ENCODE measurements at places on chromosomes 16 and 17.

DNA sequence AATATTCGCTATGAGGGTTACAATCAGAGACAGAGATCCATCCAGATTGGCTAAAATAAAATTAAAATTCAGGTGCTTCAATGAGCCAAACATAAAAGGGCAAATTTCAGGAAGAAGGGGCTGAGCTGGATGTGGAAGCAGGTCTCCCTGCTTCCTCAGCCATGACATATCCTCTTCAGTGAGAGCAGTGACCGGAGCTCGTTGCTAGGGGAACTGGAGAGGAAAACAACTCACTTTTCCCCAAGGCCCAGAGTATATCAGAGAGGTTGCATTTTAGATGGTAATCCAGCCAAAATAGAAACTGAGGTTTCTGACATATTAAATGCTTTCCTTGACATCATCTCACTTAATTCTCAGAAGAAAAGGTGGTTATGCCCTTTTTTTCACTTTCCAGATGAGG lies 503.5 kb downstream of the HS3ST4 start:
- no peak overlapping the region for H3K27ac ChIP-seq
- H3K36me3 ChIP-seq = no peaks in the 10 kb centered on the region
- DNase-seq = no peak
- no peak overlapping the region for H3K4me3 ChIP-seq

- H3K4me3 ChIP-seq = peak overlapping the region; percentile 59
- peaks cover 77% of the 10 kb centered on the region for H3K27me3 ChIP-seq
- no peak for DNase-seq
- H3K27ac ChIP-seq = no peak overlapping the region
Measured at GRCh38 chr17:79842656-79843473, 3.6 kb upstream of the CBX4 start.

DNA sequence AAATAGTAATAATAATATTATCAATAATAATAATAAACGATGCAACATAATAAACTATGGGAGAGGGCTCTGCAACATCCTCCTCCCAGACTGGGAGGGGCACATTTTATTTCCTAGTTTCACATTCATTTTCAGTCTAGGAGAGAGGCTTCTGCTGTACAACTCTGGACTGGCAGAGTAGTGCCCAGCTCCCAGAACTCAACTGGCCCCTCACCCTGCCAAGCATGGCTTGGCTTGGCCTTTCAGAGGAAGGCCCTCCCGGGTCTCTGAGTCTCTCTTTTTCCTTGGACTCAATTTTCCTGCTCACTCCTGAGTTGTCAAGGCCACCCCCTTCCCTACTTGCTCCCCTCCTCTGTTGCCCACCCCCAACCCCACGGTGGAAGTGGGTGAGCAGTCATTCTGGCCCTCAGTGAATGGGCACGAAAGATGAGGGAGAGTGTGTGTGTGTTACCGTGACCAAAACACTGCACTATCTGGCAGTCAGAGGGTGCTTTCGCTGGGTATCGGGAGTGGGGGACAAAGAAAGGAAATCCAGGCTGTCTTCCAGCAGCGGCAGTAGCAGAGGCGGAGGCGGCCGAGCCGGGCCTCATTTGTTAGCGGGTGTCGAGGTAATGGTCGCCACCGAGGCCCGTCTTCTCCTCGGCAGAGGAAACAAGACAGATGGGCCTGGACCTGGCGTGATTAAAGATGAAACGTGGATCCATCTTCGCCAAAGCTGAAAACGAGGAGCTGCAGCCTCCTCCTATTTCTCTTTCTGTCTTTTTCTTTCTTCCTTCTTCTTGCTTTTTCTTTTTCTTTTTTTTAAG lies 2.3 kb downstream of the HOXB4 start:
- H3K27me3 ChIP-seq = peaks cover 8% of the 10 kb centered on the region
- no peaks in the 10 kb centered on the region for H3K4me1 ChIP-seq
- no peak for DNase-seq
- H3K4me3 ChIP-seq = peak overlapping the region; percentile 60

DNA sequence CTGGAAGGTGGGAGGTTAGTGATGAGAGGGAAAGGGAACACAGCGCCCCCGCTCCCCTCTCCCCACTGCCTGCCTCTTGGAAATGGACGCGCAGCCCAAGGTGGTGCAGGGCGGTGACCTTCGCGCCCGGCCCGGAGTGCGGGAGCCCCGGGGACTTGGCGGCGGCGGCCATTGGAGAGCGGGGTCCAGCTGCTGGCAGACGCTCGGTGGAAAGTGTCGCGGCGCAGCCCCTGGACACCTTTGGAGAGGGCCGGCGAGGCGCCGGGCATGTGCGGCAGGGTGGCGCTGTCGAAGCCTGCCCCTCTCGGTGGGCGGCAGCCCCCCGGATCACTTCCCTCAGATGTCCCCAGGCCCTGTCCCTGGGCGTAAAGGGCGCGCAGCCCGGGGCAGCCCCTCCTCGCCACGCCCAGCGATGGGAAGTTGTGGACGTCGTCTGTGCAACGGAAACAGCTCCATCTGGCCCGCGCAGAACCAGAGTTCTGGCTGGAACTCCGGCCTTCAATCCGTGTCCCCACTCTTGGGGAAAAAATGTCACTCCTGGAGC lies 16.7 kb downstream of the SALL1 start:
- no peak overlapping the region for H3K27ac ChIP-seq
- no peak for DNase-seq
- no peaks in the 10 kb centered on the region for H3K36me3 ChIP-seq
- no peak overlapping the region for H3K4me3 ChIP-seq
- H3K27me3 ChIP-seq = no peaks in the 10 kb centered on the region

DNA sequence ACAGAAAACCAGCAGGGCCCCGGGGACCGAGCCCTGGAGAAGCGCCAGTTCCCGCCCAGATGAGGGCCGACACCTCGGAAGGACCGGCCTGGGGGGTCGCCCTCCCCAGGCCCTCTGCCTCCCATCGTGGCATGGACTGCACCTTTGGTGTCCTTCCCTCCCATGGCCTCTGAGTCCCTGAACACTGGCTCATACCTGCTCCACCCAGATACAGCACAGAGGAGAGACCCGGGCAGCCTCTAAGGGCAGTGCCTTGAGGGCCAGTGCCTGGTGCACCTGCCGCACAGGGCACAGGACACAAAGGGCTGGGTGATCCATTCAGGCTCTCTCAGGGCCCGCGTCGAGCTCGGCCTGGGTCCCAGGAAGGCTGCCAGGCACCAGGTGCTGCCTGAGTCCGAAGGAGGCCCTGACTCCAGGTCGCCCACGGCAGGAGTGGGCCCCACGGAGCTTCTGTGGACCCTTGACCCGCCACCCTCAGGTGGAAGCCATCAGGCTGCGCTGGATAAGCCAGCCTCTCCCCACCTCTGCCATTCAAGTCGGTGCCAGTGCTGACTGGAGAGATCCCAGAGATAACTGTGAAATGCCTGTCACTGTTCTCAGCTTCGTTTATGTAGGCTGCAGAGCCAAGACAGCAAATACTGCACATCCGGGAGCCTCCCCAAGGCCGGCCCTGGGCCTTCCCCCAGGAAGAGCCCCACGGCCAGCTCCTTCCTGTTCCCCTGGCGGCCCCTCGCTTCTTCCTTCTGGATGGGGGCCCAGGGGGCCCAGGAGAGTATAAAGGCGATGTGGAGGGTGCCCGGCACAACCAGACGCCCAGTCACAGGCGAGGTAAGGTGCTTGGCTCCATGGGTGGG lies at the start of gene ZG16B:
ZG16B (plus strand) TSS at position 803 of the 854 bp plus-strand sequence. CDS start 139 bp downstream, outside the sequence.
- H3K4me3 ChIP-seq = no peak within 1 kb of the TSS
- no peaks in the 10 kb centered on the region for H3K27me3 ChIP-seq
- no peak for DNase-seq
- H3K4me1 ChIP-seq = peaks cover 2% of the 10 kb centered on the region

GRCh38 chr17:38511150-38512108 lies 83.2 kb downstream of the ARHGAP23 start:
- H3K36me3 ChIP-seq = peaks cover 25% of the 10 kb centered on the region
- H3K4me3 ChIP-seq = no peak overlapping the region
- H3K27ac ChIP-seq = no peak overlapping the region
- DNase-seq = no peak

- H3K4me1 ChIP-seq = peaks cover 58% of the 10 kb centered on the region
- no peak overlapping the region for H3K4me3 ChIP-seq
- H3K36me3 ChIP-seq = no peaks in the 10 kb centered on the region
- no peak overlapping the region for H3K27ac ChIP-seq
- no peaks in the 10 kb centered on the region for H3K27me3 ChIP-seq
- no peak for DNase-seq
Measured at GRCh38 chr17:82007495-82008257, 15.0 kb downstream of the CENPX start.

- no peaks in the 10 kb centered on the region for H3K4me1 ChIP-seq
- H3K27ac ChIP-seq = no peak overlapping the region
- no peak for DNase-seq
- no peaks in the 10 kb centered on the region for H3K36me3 ChIP-seq
Measured at GRCh38 chr16:49994006-49994405, 31.0 kb upstream of the CNEP1R1 start.

DNA sequence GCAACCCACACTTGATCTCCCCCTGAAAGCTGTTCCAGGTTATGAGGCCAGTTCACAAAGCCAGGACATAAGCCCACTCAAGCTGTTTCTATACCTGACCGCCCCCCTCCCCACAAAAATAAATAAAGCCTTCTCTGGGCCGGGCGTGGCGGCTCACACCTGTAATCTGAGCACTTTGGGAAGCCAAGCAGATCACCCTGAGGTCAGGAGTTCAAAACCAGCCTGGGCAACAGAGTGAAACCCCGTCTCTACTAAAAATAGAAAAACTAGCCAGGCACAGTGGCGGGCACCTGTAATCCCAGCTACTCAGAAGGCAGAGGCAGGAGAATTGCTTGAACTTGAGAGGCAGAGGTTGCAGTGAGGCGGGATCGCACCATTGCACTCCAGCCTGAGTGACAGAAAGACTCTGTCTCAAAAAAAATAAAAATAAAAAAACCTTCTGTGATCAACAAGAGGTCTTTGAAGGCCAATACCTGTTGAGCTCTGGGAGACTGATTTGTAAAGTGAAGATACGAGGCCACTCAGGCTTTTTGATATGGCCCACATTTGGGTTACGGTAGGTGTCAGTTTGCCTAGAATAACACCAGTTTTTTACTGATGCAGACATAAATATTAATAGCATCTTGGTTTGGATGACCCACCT lies 2.2 kb downstream of the KDM8 start:
- H3K27me3 ChIP-seq = no peaks in the 10 kb centered on the region
- no peak overlapping the region for H3K27ac ChIP-seq
- no peak overlapping the region for H3K4me3 ChIP-seq
- H3K4me1 ChIP-seq = peaks cover 16% of the 10 kb centered on the region

DNA sequence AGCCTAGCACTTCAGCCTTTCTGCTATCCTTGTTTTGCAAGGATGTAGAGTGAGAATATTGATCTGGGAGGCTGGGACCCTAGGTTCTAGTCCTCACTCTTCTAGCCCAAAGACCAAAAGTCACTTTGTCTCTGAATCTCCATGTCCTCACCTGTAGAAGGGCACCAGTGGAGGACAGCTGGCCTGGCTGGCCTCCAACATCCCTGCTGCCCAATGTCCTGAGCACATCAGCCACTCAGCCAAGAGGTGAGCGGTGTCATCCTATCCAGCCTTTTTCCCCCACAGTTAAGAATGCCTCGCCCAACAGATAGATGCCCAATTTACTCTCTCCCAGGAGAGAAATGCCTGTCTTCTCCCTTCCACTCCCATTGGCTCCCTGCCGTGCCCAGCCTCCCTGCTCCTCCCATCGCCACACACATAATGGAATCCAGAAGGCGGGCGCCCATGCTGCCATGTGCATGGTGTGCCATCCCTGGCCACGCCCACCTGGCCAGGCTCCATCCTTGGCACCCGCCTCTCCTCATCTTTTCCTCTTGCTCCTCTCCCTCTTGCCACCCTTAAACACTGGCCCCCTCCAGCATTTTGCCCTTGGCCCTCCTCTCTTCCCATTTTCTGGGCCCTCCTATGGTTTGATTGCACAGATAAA lies 157.3 kb upstream of the SDK2 start:
- H3K27me3 ChIP-seq = no peaks in the 10 kb centered on the region
- no peak overlapping the region for H3K4me3 ChIP-seq
- H3K36me3 ChIP-seq = no peaks in the 10 kb centered on the region

DNA sequence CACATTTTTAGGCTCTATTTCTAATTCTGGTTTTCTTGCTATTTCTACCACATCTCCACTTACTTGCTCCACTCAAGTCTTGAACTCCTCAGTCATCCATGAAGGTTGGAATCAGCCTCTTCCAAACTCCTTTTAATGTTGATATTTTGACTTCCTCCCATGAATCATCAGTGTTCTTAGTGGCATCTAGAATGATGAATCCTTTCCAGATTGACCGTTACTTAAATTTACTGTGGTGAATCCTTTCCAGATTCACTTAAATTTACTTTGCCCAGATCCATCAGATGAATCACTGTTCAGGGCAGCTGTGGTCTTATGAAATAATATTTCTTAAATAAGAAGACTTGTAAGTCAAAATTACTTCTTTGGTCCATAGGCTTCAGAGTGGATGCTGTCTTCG lies 32.4 kb downstream of the CLTC start:
- peaks cover 70% of the 10 kb centered on the region for H3K36me3 ChIP-seq
- H3K4me1 ChIP-seq = no peaks in the 10 kb centered on the region
- no peak overlapping the region for H3K27ac ChIP-seq
- no peak overlapping the region for H3K4me3 ChIP-seq
- DNase-seq = no peak
- H3K27me3 ChIP-seq = no peaks in the 10 kb centered on the region

- DNase-seq = no peak
- H3K4me3 ChIP-seq = peak overlapping the region; percentile 60
- no peak overlapping the region for H3K27ac ChIP-seq
- peaks cover 33% of the 10 kb centered on the region for H3K27me3 ChIP-seq
- no peaks in the 10 kb centered on the region for H3K36me3 ChIP-seq
- H3K4me1 ChIP-seq = peaks cover 12% of the 10 kb centered on the region
Measured at GRCh38 chr17:9004132-9004960, 17.0 kb upstream of the NTN1 start.

DNA sequence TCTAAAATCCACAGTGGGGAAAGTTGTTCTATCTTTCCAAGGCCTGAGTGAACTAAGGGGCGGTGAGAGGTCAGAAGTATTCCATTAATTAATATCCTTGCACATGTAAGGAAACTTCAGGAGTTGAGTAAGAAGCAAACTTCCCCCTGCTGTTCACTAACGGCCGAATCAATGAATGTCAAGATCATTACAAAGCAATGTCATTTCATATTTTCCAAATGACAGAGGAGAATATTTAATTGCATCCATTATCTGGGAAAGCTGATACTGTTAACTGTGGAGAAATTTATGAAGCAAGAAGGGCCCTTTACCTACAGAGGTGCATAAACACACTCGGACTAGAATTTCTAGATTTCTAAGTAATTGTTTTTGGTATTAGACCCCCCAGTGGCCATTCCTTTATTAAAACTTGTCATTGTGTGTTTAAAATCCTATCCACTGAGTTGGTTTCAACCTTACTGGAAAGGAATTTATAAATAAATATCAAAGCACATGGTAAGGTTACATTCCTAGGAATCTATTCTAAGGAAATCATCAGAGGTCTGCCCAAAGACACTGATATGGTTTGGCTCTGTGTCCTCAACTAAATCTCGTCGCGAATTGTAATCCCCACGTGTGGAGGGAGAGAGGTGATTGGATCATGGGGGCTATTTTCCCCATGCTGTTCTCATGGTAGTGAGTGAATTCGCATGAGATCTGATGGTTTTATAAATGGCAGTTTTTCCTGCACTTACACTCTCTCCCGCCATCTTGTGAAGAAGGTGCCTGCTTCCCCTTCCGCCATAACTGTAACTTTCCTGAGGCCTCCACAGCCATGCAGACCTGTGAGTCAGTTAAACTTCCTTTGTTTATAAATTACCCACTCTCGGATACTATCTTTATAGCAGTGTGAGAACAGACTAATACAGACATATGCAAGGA lies 20.4 kb upstream of the SMURF2 start:
- no peaks in the 10 kb centered on the region for H3K4me1 ChIP-seq
- H3K27me3 ChIP-seq = no peaks in the 10 kb centered on the region
- H3K27ac ChIP-seq = no peak overlapping the region
- DNase-seq = no peak
- H3K4me3 ChIP-seq = no peak overlapping the region

- H3K4me3 ChIP-seq = no peak overlapping the region
- H3K4me1 ChIP-seq = no peaks in the 10 kb centered on the region
- no peak overlapping the region for H3K27ac ChIP-seq
- H3K27me3 ChIP-seq = no peaks in the 10 kb centered on the region
- no peak for DNase-seq
- H3K36me3 ChIP-seq = no peaks in the 10 kb centered on the region
Measured at GRCh38 chr16:71205482-71206131, 24.9 kb downstream of the HYDIN start.
